Regular cardiac myocyte (primary cell): ENCODE measurements at places on chromosomes 6 and 20. TPM values are rescaled to one million over a fixed set of nuclear protein-coding genes. Genes with fewer than 3 reads are reported as not detected.

The BTBD3 gene
- 21.1 and 23.7 TPM in 2 replicates for total RNA-seq

The LAMA4 gene
- total RNA-seq: 173 and 472 TPM in 2 replicates

The MEI4 gene
- not detected in 2 replicates for total RNA-seq

The CLIC5 gene
- total RNA-seq: under 0.01 TPM in 1 of 2 replicates, not detected in the other

The FAM217A gene
- total RNA-seq: not detected in 2 replicates

The ZSCAN31 gene
- total RNA-seq: 9.2 and 15.8 TPM in 2 replicates

The BHLHE23 gene
- total RNA-seq: not detected in 2 replicates
